ENCODE measurements at places on chromosomes 13 and 19.
A peak's percentile ranks its signal among the peaks of the same experiment; 100 is the strongest.

DNA sequence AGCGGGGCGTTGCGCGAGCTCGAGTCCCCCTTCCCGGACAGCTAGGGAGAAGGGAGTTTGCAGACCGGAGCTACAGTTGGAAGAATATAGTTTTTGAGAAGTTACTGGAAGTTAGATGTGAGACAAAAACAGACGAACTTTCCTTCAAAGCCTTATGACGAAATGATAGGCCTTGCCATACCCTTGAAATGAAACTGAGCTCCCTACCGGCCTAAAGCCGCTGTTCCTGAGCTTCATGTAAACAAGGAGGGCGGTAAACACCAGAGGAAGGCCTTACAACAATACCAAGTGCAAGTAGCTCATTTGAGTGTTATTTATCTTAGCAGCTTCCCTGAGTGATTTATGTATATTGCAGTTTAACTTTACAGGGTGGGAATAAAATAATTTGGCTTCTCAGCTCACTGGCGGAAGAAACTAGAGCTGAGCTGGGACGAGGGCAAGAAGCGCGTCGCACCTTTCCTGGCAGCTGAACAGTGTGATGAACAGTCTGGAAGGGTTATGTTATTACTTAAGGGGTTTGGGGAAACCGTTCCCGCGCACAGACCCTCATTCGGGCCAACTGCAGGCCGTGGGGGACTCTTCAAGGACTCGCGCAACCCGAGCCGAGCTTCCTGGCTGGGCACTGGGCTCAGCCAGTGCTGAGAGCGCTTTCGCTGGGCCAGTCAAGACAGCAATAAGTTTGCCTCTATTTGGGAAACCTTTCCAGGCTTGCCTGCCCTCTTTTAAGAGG, 111.2 kb downstream of the KCNRG start:
- DNase-seq = no peak

- no peak for DNase-seq
Observed at GRCh38 chr19:18496167-18496979, 25.5 kb downstream of the ELL start.

- DNase-seq = no peak
Observed at GRCh38 chr13:84500016-84500415, 617.7 kb upstream of the SLITRK1 start.

GRCh38 chr13:30916991-30917390, 10.9 kb downstream of the MEDAG start:
- DNase-seq = no peak

DNA sequence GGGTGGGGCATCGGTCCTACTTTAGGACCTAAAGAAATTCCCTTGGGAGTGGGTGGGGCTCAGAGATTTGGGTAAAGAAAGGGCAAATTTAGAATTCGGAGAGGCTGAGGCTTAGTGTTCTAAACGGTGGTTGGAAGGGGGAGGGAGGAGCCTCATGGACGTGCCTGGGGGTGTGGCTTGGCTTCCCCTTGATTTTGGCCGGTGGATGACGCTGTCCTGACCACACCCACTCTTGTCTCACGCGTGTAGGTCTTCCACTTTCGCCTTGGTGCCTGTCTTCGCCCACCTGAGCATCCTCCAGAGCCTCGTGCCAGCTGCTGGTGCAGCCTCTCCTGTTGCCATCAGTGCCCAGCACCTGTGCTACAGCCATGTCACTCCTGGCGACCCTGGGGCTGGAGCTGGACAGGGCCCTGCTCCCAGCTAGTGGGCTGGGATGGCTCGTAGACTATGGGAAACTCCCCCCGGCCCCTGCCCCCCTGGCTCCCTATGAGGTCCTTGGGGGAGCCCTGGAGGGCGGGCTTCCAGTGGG, 1.2 kb upstream of the NUP62 start:
- DNase-seq = no peak

DNA sequence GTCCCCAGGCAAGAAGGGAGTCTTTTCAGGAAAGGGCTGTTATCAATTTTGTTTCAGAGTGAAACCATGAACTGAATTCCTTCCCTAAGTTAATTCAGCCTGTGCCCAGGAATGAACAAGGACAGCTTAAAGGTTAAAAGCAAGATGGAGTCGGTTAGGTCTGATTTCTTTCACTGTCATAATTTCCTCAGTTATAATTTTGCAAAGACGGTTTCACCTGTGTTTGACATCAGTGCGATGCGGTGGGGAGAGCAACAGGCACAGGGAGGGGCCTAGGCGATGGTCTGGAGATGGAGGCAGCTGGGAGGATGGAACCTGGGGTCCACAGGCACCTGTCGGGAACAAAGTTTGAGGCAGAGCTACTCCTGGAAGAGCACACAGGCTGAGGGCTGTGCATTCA, 5.9 kb upstream of the ZNF552 start:
- DNase-seq = no peak

DNA sequence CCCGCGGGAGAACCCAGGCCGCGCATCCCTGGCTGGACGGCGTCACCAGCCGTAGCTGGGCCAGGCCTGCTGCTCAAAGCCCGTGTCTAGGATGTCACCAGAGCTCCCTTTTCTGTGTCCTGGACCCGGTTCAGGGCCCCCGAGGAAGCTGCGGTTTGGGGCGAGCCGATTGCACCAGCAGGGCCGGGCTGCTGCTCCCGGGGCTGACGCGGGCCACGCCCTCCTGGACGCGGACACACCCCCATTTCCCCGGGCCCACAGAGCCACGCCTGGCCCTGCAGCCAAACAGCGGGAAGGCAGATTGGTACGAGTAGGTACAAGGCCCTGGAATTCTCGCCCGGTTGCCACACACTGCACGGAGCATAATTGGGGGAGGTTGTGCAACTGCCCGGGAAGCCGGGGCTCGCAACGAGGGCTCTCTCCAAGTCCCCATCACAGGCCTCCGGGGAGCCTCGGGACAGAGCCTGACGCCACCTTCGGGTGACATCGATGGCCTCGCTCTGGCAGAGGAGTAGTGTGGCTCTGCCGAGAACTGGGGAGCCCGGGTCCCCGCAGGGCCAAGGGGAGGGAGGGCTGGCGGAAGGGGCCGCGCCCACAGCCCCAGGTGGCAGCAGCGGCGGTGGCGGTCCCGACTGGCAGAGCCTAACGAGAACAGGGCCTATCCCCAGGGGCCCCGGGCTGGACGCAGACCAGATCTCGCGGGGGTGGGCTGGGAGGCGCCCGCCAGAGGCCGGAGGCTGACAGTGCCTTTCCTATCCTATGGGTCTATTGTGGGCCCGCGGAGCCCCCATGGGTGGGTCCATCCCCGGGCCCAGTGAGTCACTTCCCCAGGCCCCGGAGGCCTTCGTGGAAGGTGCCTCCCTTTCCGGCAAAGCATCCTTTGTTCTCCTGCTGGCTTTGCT, 23.5 kb downstream of the KCTD15 start:
- DNase-seq = peak; percentile 60

GRCh38 chr19:41615207-41615606, 11.7 kb downstream of the CEACAM4 start:
- no peak for DNase-seq

DNA sequence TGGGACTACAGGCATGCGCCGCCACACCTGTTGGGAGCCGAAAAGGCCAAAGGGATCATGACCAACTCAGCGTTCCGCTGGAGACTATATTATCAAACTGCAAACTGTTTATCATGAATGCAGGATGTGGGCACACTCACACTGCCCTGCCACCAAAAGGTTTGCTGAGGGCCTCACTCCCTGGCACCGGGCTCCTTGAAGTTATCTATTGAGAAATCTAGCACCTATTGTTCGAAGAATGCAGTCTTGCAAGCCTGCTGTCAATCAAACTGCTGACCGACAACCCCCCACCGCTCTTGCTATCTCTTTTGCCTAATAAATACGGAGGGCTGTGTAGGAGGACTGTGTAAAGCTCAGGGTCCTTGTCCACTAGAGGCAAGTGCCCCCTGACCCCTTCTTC, 5.2 kb upstream of the ZNF836 start:
- no peak for DNase-seq

GRCh38 chr19:35777086-35777841, 1.9 kb downstream of the ARHGAP33 start:
- DNase-seq = no peak

DNA sequence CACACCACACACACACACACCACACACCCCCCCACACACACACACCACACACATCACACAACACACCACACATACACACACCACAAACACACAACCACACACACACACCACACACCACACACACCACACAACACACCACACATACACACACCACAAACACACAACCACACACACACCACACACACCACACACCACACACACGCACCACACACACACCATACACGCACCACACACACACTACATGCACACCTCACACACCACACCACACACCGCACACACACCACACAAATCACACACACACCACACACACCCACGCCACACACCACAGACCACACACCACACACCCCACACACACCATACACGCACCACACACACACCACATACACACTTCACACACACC, 83.5 kb downstream of the ZNF557 start:
- no peak for DNase-seq

DNA sequence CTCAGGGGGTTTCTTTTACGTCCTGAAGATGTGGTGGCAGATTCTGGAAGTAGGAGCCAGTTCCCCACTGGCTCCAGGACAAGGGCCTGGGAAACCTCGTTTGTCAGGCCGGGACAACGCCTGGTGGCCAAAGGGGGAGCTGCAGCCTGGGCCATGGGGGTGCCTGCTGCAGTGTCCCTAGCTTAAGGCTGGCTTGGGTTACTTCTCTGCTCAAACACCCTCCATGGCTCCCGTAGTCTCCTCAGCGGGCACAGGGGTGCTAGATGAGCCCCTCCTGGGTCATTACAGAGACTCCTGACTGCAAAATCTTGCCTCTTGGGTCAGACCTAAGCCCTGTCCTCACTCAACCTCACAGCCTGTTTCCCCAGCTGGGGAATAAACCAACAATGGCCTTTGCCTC, 14.7 kb downstream of the CILP2 start:
- DNase-seq = no peak

GRCh38 chr19:13042443-13043130, 47.3 kb downstream of the NFIX start:
- DNase-seq = no peak

DNA sequence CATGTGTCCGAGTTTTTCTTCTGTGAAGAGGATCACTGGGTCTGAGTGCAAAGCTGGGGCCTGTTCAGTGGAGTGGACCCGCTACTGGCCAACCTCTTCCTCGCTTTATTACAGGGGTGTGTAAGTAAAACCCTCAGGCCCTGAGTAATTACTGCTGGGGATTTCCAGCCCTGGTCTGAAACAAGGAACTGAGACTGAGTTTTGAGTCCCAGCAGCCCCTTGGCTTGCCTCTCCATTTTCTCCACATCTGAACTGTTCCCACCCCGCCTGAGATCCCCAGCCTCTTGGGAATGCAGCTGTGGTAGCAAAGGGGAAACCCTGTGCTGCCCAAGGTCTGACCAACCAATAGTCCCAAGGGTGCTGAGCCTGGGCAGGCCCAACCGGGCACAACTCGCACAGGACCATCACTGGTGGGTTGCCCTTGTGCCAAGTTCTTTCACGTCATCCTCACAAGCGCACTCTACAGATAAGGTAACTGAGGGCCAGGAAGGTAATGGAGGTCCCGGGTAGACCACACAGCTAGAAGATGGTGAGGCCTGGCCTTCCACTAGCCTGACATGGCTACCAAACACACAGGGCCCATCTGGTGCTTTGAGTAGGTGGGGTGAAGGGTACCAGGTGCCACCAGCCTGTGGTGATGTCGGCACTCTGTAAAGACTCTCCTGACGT, 13.7 kb upstream of the SLC35E1 start:
- DNase-seq = no peak

- DNase-seq = no peak
Observed at GRCh38 chr13:33840402-33840801, 22.5 kb downstream of the RFC3 start.

- DNase-seq = no peak
Observed at GRCh38 chr13:29484236-29484635, 111.3 kb downstream of the SLC7A1 start.

DNA sequence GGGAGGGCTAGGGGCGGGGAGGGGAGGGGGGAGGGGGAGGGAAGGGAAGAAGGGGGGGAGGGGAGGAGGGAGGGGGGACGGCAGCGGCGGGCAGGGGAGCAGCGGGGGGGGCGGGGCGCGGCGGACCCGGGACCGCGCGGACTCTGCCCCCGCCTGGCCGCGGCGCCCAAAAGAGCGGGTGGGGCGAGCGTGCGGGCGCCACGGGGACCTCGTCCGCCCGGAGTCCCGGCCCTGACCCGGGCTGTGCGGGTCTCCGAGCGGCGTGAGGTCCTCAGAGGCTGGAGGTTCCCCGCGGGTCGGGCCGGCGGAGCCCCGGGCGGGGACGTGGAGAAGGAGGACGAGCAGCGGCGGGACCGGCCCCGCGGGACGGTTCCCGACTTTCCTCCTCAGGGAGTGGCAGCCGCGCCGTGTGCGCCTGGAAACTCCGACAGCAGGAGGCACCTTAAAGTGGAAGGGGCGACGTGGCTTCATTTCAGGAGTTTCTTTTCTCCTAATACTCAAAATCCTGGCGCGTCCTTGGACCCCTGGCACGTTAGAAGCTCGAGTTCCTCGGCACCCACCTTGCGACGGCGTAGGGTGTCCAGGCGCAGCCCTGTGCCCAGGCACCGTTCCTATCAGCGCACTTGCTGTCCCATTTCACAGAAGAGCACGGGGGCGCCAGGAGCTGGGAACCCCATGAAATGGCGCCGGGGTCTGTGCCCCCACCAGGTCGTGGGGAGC, 518 bp upstream of the PLPP2 start:
- DNase-seq = no peak

- DNase-seq = no peak
Observed at GRCh38 chr13:40235160-40235796, 431.2 kb downstream of the FOXO1 start.

- no peak for DNase-seq
Observed at GRCh38 chr13:23751195-23751594, 138.0 kb downstream of the MIPEP start.

DNA sequence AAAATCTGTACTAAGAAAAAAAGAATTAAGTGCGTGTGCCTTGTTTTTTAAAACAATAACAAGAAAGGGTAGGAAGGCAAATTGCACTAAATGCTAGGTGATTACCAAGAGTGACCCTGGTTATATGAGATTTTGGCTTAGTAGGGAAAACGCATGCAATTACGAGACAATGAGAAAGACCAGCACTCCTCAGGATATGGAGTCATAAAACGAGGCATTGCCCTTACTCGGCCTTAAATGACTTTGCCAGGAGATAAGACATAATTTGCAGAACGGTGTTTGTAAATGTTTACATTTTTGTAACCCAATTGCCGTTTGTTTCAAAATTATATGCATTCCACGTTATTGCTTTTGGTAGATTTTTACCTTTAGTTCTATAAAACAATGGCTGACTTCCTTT, 179.8 kb downstream of the RBM26 start:
- no peak for DNase-seq

- no peak for DNase-seq
Observed at GRCh38 chr13:59269476-59269875, 894.3 kb downstream of the DIAPH3 start.

DNA sequence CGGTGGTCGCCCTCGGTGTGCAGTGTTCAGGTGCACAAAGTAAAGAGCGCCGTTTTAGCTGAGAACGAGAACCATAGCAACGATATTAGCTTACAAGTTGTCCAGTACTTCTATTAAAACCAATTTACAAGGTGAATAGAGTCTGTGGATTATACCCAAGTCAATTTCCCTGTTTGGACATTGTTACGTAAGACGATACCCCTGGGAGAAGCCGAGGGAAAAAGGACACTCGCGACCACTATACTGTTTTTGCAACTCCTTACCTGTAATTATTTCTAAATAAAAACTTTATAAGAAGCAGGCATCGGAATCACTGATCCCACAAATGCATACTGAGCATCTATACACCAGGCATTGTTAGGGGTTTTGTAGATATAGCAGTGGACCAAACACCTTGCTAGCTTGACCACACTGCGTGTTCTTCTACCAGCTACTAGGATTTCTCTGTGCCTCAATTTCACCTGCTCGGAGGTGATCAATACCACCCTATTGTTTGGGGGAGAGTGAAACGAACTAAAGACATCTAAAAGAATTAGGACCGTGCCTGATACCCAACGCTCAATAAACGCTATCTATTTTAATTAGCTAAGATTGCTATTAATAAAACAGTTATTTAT, 488 bp upstream of the EEF2 start:
- DNase-seq = no peak

All from stimulated activated CD4-positive, alpha-beta T cell treated with anti-CD3 and anti-CD28 coated beads, Interleukin-2, amount 100 ng/mL, for 48 hours (primary cell).